ENCODE measurements at places on chromosomes 3 and 15.
A peak's percentile ranks its signal among the peaks of the same experiment; 100 is the strongest.

DNA sequence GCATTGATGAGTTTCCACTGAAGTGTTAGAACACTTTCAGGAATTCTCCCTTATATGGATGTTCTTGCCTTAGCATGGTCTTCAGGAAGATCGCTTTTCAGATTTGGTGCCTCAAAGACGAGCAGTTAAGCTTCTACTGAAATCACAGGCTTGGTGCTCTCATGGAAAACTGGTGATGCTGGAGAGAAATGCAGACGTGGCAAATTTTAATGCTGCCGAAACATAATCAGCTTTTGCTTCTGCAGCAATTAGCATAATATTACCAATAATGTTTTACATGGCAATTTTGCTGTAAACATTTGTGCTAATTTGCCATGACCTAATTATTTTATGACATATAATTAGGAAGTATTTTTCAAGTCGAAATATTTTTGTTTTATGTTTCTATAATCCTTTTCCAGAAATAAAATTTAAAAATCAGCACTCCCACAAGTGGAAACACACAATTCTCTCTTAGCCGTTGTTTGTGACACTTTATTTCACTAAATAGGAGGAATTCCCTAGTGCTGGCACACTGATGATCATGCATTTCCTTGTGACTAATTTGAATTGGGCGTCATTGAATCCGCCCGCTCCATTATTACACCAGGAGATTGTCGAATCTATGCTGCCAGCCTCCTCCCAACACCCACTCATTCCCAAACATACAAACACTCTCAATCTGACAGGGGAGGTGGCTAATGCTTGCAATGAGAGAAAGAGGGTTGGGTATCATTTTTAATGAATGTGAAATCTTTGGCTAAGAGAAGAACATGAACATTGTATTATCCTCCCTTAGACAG is 506.8 kb upstream of the PPP2R3A start:
- no peaks in the 10 kb centered on the region for H3K27me3 ChIP-seq
- H3K27ac ChIP-seq: no peak overlapping the region
- H3K4me3 ChIP-seq: no peak overlapping the region
- H3K4me1 ChIP-seq: no peaks in the 10 kb centered on the region
- H3K36me3 ChIP-seq: no peaks in the 10 kb centered on the region
- no peak for DNase-seq

- H3K4me1 ChIP-seq: no peaks in the 10 kb centered on the region
- no peaks in the 10 kb centered on the region for H3K36me3 ChIP-seq
- no peak overlapping the region for H3K4me3 ChIP-seq
- no peaks in the 10 kb centered on the region for H3K27me3 ChIP-seq
- no peak overlapping the region for H3K27ac ChIP-seq
These were observed 149.6 kb downstream of the CHDH start for GRCh38 chr3:53696401-53697172.

- peaks cover 52% of the 10 kb centered on the region for H3K4me1 ChIP-seq
- peak overlapping the region; percentile 98 for H3K27ac ChIP-seq
- H3K27me3 ChIP-seq: no peaks in the 10 kb centered on the region
- DNase-seq: no peak
- peak overlapping the region; percentile 34 for H3K4me3 ChIP-seq
These were observed 10.2 kb upstream of the TRIM69 start for GRCh38 chr15:44726136-44726535.

DNA sequence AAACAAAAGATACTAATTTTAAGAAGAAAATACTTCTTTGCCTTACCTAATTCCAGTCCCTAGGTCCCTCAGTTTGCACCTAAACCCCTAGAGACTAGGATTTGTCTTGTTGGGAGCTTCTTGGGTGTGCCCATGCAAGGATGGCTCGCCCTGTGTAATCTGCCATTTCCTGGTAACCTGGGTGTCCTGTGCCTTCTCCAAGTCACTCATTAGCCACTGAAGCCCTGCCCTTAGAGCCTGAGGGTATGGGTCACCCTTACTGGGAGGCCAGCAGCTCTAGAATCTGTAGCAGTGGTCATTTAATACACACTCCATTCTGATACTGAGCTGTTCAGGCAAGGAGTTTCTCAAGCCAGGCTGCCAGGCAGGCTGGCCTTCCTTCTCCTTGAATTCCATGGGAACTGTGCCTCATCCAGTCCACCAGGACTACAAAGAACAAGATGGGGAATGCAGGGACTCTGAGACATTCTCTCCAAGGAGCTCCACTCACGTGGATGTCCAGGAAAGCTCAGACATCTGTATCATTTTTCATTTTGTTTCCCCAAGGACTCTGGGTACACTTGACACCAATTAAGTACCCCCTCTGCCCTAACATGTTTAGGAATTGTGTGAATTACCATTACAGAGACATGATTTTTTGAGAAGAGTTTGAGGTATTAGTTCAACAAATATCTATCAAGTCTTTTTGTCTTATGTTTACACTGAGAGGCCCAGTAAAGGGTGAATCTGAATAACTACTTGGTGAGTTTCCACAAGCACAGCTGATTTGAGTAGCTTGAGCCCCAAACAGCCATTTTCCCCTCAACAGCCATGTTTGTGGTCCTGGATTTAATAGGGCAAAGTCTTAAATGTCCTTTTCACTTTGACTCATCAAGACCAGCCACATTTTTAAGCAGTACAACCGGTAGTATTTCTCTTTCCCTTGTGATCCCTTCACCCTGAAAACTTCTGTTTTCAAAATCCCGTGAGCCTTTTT is 52.6 kb downstream of the ARNT2 start:
- H3K4me1 ChIP-seq: no peaks in the 10 kb centered on the region
- no peaks in the 10 kb centered on the region for H3K27me3 ChIP-seq
- DNase-seq: no peak
- no peak overlapping the region for H3K4me3 ChIP-seq
- no peak overlapping the region for H3K27ac ChIP-seq

GRCh38 chr3:186035277-186035676 is 73.6 kb downstream of the ETV5 start:
- no peak overlapping the region for H3K27ac ChIP-seq
- H3K27me3 ChIP-seq: no peaks in the 10 kb centered on the region
- DNase-seq: no peak
- no peaks in the 10 kb centered on the region for H3K36me3 ChIP-seq
- no peak overlapping the region for H3K4me3 ChIP-seq
- H3K4me1 ChIP-seq: no peaks in the 10 kb centered on the region

GRCh38 chr15:95266451-95267061 is 1035.2 kb downstream of the MCTP2 start:
- no peaks in the 10 kb centered on the region for H3K27me3 ChIP-seq
- H3K36me3 ChIP-seq: no peaks in the 10 kb centered on the region
- no peak overlapping the region for H3K4me3 ChIP-seq
- no peak overlapping the region for H3K27ac ChIP-seq

- no peak overlapping the region for H3K4me3 ChIP-seq
- H3K4me1 ChIP-seq: peaks cover 37% of the 10 kb centered on the region
- H3K27me3 ChIP-seq: no peaks in the 10 kb centered on the region
- H3K27ac ChIP-seq: no peak overlapping the region
- DNase-seq: no peak
These were observed 1.5 kb downstream of the VIPR1 start for GRCh38 chr3:42503957-42504333.

GRCh38 chr15:33211176-33211808 is 16.8 kb upstream of the FMN1 start:
- H3K27ac ChIP-seq: no peak overlapping the region
- H3K27me3 ChIP-seq: no peaks in the 10 kb centered on the region
- H3K4me3 ChIP-seq: no peak overlapping the region
- DNase-seq: no peak
- H3K36me3 ChIP-seq: no peaks in the 10 kb centered on the region

- no peak overlapping the region for H3K27ac ChIP-seq
- no peaks in the 10 kb centered on the region for H3K4me1 ChIP-seq
- DNase-seq: no peak
- no peak overlapping the region for H3K4me3 ChIP-seq
- no peaks in the 10 kb centered on the region for H3K27me3 ChIP-seq
These were observed 109.3 kb downstream of the ZIC1 start for GRCh38 chr3:147518465-147518864.

DNA sequence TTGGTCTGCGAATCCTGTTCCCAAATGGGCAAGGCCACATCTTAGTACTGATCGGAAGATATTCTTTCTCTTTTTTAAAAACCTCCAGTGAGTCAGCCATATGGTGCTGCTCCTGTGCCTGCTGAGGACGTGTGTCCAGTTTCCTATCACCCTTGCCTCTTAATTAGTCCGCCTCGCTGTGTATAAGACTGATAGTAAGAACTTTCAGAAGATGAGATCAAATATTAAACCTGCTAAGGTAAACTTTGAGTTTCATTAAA is 612 bp downstream of the UBA5 start:
- H3K27me3 ChIP-seq: no peaks in the 10 kb centered on the region
- H3K4me1 ChIP-seq: peaks cover 11% of the 10 kb centered on the region
- peak overlapping the region; percentile 93 for H3K4me3 ChIP-seq

DNA sequence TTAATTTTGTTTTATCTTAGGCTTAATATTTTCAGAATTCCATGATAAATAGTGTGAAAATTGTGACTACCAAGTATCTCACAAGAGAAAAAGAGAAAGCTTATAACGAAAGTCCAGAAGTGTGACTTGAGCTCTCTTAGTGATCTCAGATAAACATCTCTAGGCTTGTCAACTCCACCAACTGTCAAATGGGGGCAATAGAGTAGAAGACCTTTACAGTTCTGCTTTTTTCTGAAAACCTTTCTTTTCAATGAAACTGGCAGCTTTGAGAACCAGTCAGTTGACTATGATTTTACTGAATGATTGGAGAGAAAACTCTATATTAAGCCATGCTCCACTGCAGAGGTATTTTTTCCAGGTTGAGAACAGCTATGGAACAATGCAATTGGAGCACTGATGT is 119.2 kb upstream of the TP63 start:
- H3K4me1 ChIP-seq: no peaks in the 10 kb centered on the region
- DNase-seq: no peak
- H3K4me3 ChIP-seq: no peak overlapping the region
- no peak overlapping the region for H3K27ac ChIP-seq

- no peak for DNase-seq
- H3K36me3 ChIP-seq: no peaks in the 10 kb centered on the region
- H3K27ac ChIP-seq: no peak overlapping the region
- H3K4me3 ChIP-seq: no peak overlapping the region
- H3K27me3 ChIP-seq: no peaks in the 10 kb centered on the region
These were observed 148.6 kb downstream of the FGF12 start for GRCh38 chr3:192578729-192579128.

GRCh38 chr15:89514596-89515406 is 18.4 kb upstream of the RHCG start:
- no peaks in the 10 kb centered on the region for H3K27me3 ChIP-seq
- no peaks in the 10 kb centered on the region for H3K4me1 ChIP-seq
- DNase-seq: no peak
- H3K4me3 ChIP-seq: no peak overlapping the region

DNA sequence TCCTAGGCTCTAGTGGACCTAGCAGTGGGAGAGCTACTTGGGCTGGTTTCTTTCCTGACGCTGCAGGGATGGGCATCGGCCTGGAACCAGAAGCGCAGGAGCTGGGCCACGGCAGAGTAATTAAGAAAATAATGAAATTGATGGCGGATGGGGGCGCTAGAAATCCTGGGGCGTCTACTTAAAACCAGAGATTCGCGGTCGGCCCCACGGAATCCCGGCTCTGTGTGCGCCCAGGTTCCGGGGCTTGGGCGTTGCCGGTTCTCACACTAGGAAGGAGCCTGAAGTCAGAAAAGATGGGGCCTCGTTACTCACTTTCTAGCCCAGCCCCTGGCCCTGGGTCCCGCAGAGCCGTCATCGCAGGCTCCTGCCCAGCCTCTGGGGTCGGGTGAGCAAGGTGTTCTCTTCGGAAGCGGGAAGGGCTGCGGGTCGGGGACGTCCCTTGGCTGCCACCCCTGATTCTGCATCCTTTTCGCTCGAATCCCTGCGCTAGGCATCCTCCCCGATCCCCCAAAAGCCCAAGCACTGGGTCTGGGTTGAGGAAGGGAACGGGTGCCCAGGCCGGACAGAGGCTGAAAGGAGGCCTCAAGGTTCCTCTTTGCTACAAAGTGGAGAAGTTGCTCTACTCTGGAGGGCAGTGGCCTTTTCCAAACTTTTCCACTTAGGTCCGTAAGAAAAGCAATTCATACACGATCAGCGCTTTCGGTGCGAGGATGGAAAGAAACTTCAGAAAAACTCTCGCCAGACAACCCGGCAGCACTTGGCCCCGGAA is 6.1 kb downstream of the SOX14 start:
- no peaks in the 10 kb centered on the region for H3K36me3 ChIP-seq
- DNase-seq: no peak
- H3K27me3 ChIP-seq: peaks cover 37% of the 10 kb centered on the region
- H3K4me3 ChIP-seq: no peak overlapping the region

DNA sequence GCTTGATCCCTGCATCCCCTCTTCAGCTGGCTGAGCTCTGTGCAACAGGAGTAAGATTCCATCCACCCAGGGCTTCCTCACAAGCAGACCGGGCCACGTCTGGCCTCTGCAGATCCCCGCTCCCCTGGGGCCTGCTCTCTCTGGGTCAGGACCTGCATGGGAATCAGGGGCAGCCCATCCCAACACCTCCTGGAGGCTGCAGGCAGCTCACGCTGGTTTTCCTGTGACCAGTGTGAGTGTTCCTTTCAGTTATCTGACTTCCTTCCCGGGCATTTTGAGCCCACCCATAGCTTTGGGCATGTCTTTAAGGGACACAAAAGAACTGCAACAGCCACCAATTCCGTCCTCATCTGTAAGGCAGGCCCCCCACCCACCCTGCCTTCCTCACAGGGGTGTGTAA is 16.3 kb downstream of the NUP210 start:
- H3K27me3 ChIP-seq: no peaks in the 10 kb centered on the region
- H3K4me1 ChIP-seq: peaks cover 10% of the 10 kb centered on the region
- H3K4me3 ChIP-seq: no peak overlapping the region
- H3K36me3 ChIP-seq: peaks cover 33% of the 10 kb centered on the region
- H3K27ac ChIP-seq: no peak overlapping the region

DNA sequence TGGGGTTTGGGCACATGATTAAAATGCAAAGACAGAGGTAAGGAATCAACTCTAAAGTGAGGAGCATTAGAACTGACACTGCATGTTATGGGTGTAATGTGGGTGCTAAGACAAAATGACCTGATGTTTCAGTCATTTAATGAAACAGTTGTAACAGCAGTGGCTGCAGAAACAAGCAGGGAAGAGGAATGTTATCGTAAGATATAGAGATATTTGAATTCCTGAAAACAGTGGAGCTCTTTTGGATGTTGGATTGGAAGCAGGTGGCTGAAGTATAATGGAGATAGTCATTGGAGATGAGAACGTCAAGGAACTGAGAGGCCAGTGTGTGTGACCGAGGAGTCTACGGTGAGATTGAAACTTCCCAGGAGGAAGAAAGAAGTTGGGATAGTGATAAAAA is 1065.2 kb downstream of the ZPLD1 start:
- no peaks in the 10 kb centered on the region for H3K27me3 ChIP-seq
- H3K27ac ChIP-seq: no peak overlapping the region
- no peaks in the 10 kb centered on the region for H3K4me1 ChIP-seq
- DNase-seq: no peak
- no peaks in the 10 kb centered on the region for H3K36me3 ChIP-seq
- no peak overlapping the region for H3K4me3 ChIP-seq

- no peaks in the 10 kb centered on the region for H3K27me3 ChIP-seq
- no peak overlapping the region for H3K4me3 ChIP-seq
- no peak overlapping the region for H3K27ac ChIP-seq
- no peaks in the 10 kb centered on the region for H3K36me3 ChIP-seq
- peaks cover 10% of the 10 kb centered on the region for H3K4me1 ChIP-seq
These were observed 86.6 kb downstream of the FNDC3B start for GRCh38 chr3:172125963-172126457.

All from effector memory CD4-positive, alpha-beta T cell (primary cell).